ENCODE measurements at places on chromosomes 5 and 9.

DNA sequence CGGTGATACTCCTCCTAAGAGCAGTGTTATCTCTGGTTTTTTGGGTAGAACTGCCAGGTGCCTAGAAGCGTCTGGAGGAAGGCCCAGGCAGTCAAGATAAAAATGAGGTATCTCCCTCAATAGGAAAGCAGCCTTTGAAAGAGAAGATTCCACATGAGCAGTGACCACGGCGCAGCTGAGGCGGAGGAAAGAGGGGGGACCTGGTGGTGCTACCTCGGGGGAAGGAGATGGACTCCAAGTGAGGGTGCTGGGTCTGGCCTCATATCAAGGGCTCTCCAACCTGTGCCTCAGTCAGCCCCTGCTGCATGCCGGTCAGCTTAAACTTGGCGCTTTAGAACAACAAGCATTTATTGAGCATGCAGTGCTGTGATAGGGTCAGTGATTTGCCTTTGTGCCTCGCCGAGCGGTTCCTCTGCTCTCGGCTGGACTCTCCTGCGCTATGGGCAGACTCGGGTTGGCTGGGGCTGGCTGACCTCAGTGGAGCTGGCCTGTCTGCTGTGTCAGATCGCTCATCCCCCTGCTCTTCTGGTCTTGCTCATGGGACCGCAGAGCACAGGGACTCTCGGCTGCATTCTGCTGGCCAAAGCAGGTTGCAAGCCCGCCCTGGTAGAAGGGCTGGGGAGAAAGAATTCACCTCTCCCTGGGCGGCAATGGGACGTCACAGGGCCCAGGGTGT, 121.1 kb upstream of the IRX4 start:
- DNase-seq = no peak

- no peak for DNase-seq
These were observed 51.2 kb downstream of the MRPS27 start for GRCh38 chr5:72268753-72269410.

DNA sequence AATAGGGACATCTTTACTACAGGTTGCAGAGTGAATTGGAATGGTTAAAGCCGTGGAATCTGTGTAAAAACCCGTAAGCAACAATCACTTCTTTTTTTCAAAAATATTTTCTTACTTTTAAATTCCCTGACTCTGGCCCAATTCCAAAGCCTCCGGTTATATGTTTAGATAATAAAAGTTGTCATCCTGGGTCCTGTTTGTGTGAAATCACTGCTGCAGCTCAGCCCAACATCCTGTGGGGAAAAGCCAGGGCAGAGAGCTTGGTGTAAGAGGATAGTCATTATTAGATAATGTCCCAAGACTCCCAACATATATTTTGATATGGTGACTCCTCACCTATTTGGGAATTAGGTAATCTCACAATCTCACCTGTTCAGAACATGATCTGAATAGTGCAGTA, 586.0 kb upstream of the BRINP1 start:
- DNase-seq = no peak

- DNase-seq = no peak
These were observed 6.3 kb upstream of the TNFSF15 start for GRCh38 chr9:114811966-114812636.

DNA sequence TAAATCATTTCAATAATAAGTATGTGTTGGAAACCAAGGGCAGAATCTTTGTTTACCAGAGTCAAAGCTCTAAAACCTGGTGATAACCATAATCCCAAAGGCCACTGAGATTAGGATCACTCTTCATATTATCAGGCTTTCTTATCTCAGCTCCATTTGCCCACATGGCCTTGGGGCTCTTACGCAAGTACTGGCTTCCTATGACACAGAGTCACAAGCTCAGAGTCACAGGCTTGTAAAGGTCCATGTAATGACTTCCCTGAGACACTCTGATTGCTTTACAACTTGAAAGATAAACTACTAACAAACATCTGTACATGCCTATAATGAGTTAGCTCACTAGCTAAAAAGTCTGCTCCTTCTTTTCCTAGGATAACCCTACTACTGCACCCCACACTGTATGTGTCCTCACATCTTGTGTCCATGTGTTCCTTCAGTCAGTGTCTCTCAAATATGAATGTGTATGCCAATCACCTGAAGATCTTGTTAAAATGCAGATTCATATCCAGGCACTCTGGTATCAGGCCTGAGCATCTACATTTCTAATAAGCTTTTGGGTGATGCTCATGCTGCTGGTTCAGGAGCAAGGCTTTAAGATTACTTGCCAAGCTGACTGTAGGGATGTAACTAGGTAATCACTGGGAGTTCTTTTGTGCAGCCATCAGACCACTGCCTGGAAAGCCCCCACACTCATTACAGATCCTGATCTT, 28.4 kb downstream of the SEMA6A start:
- DNase-seq = no peak

GRCh38 chr5:3145641-3146040, 394.2 kb upstream of the IRX2 start:
- no peak for DNase-seq

GRCh38 chr9:108978205-108978604, 35.1 kb downstream of the CTNNAL1 start:
- DNase-seq = no peak

GRCh38 chr5:175248416-175248905, 195.5 kb downstream of the DRD1 start:
- DNase-seq = no peak

DNA sequence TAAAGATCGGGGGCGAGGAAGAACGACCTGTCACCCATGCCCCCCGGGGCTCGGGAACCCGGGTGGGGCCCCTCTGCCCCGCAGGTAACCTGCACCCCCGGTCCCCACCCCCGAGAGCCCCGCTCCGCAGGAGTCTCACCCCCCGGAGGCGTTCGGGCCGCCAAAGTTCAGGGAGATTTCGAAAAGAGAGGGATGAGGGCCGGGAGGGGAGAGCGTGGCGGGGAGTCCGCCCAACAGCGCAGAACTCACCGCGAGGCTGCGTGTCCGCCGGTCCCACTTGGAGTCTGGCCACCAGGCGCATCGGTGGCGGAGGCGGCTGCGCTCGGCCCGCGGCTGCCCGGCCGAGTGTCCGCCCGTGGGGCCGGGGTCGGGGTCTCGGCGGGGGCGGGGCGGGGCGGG, at the start of gene PHF19:
PHF19 (minus strand) TSS at position 347 of the 399 bp plus-strand sequence. CDS start 2,447 bp downstream, outside the sequence.
- DNase-seq = no peak

GRCh38 chr5:152711801-152712388, 306.8 kb upstream of the NMUR2 start:
- DNase-seq = no peak

DNA sequence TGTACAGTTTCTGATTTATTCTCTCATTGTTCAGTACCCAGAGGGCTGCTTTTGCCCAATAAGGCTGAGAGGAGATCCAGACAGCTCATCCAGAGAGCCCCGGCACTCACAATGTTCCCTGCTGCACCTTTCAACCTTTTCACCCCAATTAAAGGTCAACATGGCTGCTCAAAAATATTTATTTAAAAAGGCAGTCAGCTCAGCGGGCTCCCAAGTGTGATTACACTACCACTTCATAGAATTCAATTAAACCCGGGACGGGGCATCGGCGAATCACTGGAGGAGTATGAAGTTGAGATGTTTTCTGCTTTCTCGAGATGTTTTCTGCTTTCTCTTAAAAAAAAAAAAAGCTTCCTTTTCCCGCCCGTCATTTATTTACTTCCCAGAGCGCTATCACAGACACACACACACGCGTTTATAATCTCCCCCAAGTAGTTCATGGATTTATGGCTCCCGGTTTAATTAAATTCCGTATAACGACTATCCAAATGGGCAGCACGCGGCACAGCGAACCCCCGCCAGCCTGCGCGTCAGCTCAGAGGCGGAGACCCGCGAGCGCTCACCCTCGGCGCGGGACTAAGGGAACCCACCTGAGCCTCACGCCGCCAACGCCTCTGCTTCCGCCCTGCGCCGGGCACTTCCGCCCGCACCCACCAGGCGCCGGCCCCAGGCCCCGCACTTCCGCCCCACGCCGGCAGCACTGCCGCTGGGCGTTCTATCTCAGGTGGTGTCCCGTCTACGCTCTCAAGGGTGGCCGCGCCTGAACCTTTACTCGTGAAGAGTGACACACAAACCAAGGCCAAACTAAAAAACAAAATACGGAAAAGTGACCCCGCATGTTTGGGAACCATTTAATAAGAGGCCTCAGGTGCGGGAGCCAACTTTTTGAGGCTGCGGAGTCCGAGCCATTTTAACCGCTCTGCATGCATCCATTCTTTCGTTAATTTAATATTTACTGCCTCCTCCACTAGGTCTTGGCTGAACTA, at the start of gene C5orf63:
C5orf63 (minus strand) TSS at position 642 of the 986 bp plus-strand sequence. CDS start 14,507 bp downstream, outside the sequence.
- DNase-seq = peak; percentile 50

DNA sequence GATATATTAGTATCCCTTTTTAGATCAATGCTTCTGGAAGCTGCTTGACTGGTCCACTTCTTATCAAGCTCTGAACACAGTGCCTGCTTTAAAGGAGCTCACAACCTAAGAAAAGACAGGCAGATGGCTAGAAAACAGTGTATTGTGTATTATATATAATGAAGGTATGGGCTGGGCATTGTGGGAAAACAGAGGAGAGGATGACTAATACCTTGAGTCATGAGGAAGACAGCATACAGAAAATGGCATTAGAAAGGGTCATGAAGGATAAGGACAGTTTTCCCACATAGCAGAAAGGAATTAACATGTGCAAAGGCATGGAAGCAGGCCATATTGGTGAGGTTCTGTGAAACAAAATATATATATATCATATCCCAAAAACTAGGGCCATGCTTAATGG, 309.6 kb downstream of the MLLT3 start:
- no peak for DNase-seq

DNA sequence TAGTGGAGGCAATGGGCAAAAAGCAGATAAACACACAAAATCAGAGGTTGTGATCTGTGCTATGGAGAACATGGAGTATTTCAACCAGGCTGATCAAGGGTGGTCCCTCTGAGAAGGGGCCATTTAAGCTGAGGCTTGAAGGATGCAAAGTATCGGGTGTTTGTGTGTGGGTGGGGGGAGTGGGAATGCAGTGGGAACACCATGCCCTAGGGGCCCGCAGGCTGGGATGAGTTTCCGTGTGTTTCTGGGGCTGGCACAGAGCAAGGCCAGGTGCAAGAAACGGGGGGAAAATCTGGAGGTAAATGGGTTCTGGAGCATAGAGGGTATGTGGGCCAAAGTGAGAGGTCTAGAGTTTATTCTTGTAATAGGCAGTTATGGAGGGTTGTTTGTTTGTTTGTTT, 13.8 kb upstream of the LARP1 start:
- no peak for DNase-seq

DNA sequence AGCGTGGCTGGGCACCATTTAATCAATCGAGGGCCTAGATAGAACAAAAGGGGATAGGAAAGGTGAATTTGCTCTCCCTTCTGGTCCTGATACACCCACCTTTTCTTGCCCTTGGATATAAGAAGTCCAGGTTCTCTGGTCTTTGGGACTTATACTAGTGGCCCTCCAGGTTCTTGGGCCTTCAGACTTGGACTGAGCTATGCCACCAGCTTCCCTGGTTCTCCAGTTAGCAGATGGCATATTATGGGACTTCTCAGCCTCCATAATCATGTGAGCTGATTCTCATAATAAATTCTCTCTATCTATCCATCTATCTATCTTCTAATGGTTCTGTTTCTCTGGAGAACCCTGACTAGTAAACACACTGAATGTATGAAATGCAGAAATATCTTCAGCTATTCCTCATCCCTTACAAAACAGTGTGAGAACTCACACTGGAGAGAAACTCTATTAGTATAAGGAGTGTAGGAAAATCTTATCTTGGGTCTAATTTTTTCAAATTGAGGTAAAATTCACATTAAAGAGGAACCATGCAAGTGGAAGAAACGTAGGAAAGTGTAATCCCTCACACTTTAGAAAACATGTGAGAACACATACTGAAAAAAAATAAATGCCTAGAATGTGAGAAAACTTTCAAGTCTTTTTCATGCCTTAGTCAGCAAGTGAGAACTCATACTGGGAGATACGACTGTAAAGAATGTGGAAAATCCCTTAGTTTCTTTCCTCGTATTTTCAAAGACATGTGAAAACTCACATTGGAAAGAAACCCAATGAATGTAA, 15.5 kb downstream of the PCDHB15 start:
- DNase-seq = no peak

GRCh38 chr9:37715260-37715659, 38.3 kb upstream of the TRMT10B start:
- DNase-seq = no peak

GRCh38 chr5:90628492-90628891, 69.9 kb downstream of the ADGRV1 start:
- DNase-seq = no peak

DNA sequence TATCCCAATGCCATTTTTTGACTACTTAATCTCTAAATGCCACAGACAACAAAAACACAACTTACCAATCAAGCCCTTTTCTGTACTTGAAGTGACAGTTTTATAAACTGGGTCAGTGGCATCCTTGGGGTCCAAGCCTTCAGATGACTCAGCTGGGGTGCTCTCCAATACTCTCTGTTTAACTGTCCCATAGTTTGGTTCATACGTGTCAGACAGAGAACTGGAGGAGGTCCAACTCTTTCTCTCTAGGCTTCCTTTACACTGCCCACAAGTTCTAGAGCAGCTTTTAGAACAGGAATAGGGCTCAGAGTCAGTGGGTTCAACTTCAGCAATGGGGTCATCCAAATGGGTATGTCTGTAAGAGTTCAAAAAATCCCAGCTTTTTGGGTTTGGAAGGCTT, 166.9 kb downstream of the CDC42SE2 start:
- DNase-seq = no peak

DNA sequence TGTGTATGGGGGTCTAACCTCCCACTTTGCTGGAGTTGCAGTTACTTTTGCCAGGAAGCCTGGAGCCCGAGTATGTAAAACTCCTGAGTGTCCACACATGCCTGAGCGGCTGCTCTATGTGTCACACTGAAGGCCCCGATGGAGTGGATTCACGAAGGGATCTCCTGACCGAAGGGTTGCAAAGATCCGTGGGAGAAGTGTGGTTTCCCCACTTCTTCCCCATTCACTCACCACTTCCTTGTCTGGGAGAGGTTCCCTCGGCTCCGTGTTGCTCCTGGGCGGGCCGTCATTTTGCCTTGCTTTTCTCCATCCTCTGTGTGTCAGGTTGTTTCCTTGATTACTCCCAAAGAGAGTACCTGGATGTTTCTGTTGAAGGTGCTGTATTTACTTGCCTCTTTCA, 16.2 kb upstream of the IL3 start:
- DNase-seq = no peak

GRCh38 chr9:109769250-109769649, 10.7 kb upstream of the PALM2AKAP2 start:
- DNase-seq = no peak

DNA sequence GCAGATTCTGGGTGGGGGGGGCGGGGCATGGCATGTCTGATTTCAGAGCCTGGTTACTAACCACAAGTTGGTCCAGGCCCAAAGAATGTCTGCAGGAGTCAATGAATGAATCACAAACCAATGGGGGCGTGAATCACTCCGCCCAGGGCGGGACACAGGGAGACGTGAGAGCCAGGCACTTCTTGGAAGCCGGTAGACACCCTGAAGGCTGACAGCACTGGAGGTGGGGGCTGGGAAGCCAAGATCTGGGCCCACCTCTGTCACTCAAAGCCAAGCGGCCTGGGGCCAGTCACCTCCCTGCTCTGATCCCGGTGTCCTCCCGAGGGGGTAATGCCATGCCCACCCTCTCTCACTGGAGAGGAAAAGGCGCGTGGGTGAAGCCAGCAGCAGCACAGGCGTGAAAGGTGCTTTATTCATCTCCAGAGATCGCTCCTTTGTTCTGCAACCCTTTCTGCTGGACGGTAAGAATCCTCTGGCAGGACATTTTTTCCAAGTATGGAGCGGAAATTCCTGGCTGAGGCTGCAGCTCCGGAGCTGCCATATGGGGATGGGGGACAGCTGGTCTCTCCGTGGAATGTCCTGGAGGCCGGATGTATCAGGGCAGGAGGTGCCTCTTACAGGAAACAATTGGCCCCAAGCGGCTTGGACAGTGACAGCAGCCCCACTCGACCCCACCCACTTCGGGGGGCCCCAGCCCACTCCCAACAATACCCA, 85.0 kb downstream of the STK10 start:
- DNase-seq = no peak

- DNase-seq = no peak
These were observed 33.3 kb downstream of the SH3PXD2B start for GRCh38 chr5:172421020-172421419.

Measured in activated T-helper 1 cell treated with anti-CD3 and anti-CD28 coated beads, Interleukin-2, amount 50 U/mL, for 16 hours (primary cell).